ENCODE measurements at places on chromosomes 7 and 10.
A peak's percentile ranks its signal among the peaks of the same experiment; 100 is the strongest.

GRCh38 chr10:122494833-122495232 is 33.5 kb downstream of the HTRA1 start:
- no peak for DNase-seq

- no peak for DNase-seq
These were observed 315.4 kb upstream of the KLF6 start for GRCh38 chr10:4100380-4100779.

DNA sequence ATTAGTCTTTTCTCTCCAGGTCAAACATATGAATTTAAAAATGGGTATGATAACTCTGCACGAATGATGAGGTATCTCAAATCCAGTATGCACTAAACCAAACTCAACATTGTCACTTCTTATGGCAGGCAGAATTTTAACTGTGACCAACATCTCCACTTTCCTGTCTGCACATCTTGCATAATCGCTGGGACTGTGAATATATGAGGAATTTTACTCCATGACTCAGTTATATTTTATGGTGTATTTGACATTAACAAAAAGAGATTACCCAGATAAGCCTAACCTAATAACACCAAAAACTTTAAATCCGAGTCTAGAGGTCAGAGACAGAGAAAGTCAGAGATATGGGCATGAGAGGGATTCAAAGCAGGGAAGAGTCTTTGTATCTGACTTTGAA is 454.5 kb upstream of the SEMA3D start:
- DNase-seq, result no peak

- DNase-seq, result no peak
These were observed 106.6 kb downstream of the GAD2 start for GRCh38 chr10:26323219-26323618.

DNA sequence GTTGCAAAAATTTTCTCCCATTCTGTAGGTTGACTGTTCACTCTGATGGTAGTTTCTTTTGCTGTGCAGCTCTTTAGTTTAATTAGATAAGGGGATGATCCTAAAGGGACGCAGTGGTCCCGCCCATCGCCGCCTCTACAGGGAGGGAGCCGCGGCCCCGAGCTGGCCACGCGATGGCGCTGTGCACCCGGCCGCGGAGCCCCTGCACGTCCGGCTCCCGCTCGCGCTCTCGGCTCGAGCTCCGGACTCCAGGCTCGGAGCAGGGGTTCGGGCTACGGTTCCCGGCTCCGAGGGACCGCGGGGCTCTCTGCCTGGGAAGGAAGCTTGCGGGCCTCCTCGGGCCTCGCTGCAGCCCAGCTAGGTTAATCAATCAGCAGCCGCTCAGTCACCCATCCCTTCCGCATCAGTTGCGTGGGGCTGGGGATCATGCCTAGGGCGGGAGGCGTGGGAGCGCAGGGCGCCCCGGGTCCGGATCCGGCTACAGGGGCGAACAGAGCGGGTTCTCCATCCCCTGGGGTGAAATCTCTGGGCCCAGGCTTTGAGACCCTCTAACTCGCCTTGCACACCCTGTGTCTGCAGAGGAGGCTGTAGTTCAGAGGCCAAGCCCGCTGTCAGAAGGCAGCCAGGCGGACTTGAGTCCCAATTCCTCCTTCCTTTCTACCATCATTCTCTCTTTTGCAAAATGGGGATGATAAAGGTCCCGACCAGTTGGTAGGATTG is 97.9 kb downstream of the WDR11 start:
- DNase-seq, result peak; percentile 17

- no peak for DNase-seq
These were observed 160.4 kb downstream of the MGMT start for GRCh38 chr10:129627442-129627841.

All from activated CD4-positive, alpha-beta T cell treated with anti-CD3 and anti-CD28 coated beads for 4 hours (primary cell).